Central memory CD4-positive, alpha-beta T cell (primary cell): ENCODE measurements at places on chromosomes 6 and 20.

DNA sequence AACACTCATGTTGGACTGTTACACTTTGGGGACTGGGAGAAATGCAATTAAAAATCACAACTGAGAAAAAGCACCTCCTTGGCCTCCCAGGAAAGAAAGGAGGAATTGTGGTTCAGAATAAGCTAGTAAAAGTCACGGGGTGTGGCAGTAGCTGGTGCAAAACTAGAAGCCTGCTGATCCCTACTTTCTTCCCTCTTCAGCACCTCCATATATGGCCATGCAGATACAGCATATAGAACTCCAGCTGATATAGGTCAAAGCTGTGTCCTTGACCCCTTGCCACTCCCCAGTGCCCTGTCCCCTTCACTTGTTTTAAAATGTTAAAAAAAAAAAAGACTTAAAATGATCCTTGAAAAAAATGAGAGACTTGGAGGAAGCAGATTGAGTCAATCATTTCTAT, 5.5 kb upstream of the FLRT3 start:
- no peak for DNase-seq

DNA sequence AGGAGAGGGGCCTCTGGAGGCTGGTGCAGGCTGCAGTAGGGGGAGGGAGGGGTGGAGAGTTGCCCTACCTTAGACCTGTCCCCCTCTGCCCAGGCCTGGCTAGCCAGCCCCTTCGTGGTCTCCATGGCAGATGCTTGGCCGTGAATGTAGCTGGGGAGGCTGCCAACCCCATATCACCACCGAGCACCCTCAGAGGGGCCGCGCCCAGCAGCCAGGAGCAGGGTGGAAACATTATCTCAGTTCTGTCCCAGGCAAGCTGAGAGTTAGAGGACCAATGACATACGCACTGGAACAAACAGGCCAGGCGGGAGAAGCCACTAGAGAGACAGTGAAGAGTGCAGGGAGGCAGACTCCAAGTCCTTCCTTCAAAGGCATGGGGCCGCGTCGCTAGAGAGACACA, 66.5 kb downstream of the LRFN2 start:
- DNase-seq = no peak

GRCh38 chr6:144654506-144654905, 369.4 kb downstream of the UTRN start:
- no peak for DNase-seq

DNA sequence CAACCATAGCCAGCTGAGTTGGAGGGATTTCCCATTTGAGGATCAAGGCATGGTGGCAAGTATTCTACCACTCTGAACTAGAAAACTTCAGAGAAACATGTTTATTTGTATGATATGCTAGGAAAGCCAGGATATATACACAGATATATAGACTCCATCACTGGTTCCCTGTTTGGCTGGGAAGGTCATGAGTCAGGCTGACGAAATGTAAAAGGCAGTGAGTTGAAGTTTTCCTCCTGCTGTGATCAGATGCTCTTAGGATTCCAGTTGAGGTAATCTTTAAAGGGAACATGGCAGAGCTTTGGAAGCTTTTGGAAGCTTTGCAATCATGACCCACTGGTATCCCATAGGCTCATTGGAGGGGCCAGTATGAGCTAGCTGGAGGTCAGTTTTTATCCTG, 1369.1 kb downstream of the EPHA7 start:
- no peak for DNase-seq

- no peak for DNase-seq
These were observed 39.1 kb downstream of the ADGRF5 start for GRCh38 chr6:46882645-46883044.

DNA sequence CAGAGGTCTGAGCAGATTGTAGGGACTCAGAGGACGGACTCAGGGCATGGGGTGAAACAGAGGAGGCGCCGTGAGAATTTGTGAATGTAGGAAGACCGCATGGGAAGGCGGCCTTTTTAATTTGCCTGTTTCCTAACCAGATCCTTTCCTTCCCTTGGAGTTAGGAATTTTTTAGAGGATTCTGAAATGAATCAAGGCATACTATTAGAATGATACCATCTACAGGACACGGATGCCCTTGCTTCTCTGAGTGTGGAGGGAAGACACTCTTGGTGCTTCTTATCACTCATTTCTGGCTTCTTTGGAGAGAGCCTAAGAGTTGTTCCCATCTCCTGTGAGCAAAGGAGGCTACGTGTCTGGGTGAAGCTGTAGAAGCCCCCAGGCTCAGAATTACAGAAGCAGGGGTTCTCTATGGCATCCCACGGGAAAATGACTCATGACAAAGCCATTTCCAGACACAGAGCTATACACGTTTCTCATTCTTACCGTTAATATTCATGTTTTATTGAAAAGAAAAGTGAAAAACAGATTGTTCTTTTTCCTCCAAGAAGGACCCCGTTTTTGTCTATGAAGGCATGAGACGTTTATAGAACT, 148.5 kb downstream of the EDN3 start:
- no peak for DNase-seq

DNA sequence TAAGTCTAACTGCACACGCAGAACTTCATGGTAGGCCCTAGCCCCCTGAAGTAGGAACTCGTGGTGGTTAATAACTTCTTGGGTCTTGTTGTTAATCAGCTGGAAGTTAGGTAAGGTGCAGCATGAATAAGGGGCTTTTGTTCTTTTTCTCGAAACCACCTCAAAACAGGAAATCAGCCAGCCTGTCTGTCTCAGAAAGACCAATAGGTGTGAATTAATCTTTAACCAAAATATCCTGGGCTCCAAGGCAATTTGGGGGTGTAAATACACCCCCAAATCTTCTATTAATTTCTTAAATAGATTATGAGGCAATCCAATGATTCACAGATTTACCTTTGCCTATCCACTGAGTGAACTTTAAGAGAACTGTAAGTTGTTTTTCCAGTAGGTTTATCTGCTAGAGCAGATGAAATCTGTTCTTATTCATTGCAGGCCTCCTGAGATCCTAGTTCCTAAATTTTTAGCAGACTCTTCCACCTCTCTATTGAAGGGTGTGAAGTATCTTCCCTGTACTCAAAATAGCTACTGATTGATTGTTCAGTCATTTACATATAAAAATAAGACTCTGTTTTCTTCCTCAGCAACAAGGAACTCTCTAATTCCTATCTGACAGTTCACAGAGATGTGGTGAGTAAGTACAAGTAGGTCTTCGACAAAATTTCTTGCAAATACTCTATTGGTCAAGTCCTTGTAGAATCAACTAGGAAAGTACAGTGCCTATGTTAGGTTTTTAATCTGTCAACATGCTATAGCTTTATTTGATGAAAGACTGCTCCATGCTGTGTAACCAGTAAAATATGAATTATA, 427.1 kb upstream of the NOX3 start:
- no peak for DNase-seq

GRCh38 chr6:163260111-163260895, 154.2 kb upstream of the QKI start:
- DNase-seq = no peak

- DNase-seq = no peak
These were observed 6.0 kb downstream of the SCUBE3 start for GRCh38 chr6:35219683-35220326.

GRCh38 chr6:34383161-34383631, 9.3 kb downstream of the NUDT3 start:
- DNase-seq = no peak

GRCh38 chr6:137413482-137413881, 80.7 kb downstream of the OLIG3 start:
- DNase-seq = no peak
